ENCODE measurements at places on chromosomes 11 and 22.
A peak's percentile ranks its signal among the peaks of the same experiment; 100 is the strongest.

- no peak for DNase-seq
Measured at GRCh38 chr22:47100646-47101200, 338.3 kb downstream of the TBC1D22A start.

- no peak for DNase-seq
Measured at GRCh38 chr11:92387859-92388258, 163.2 kb downstream of the FAT3 start.

- no peak for DNase-seq
Measured at GRCh38 chr11:102237096-102237735, 80.1 kb upstream of the BIRC3 start.

DNA sequence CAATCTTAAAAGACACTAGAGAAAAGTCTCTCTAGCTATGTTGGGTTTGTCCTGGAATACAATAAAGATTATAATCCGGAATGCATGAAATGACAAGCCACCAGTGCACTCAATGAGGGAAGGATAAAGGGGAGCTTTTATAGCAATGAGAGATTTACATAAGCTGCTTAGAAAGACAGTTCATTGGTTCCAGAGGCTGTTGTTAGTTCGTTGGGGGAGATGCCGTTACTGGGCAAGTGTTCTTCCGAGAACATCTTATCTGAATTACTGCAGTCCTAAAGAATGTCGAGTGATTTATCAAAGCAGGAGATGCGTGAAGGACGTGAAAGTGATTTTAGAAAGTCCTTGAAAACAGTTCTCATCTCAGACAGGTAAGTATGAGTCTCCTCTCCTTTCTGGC lies 33.6 kb downstream of the SYN3 start:
- no peak for DNase-seq

DNA sequence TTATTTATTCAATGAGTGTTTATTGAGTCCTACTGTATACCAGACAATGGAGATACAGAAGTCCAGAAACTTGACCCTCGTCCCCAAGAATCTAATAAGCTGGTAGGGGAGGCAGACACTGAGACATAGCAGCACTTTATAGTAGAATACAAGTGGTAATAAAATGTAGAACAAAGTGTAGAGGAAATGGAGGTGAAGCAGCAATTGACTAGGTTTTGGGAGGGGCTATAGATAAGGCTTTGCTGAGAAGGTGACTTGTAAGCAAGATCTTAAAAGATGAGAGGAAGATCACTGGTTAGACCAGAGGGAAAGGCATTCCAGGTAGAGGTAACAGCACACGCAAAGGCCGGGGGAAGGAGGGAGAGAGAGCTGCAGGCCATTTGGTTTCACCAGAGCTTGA lies 57.3 kb downstream of the ZBTB16 start:
- no peak for DNase-seq

DNA sequence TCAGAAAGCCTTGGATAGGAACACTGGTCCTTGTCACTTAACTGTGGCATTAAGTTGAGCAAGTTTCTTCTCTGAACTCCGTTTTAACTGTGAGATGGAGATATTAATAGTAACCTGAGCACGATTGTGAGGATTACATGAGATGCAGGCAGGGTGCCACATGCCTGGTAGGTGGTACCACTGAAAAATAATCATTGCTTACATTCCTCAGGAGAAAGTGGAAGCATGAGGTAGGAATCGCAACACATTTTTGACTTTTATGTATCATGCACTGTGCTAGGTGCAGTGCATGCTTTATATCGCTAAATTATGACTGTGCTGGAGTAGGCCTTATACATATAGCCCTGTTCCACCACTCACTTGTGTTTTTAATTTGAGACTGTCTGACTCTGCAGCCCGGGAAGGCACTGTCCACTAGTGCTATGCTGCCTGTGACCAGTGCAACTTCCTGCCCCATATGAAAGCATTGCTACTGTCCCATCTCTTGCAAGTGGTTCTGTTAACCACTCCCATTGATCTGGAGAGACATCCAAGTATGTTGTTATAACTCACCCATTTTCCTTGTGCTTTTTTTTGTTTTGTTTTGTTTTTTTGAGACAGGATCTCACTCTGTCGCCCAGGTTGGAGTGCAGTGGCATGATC lies 1.0 kb downstream of the UQCR10 start:
- peak; percentile 27 for DNase-seq

GRCh38 chr11:76236092-76236999 lies 30.0 kb upstream of the WNT11 start:
- peak; percentile 58 for DNase-seq

DNA sequence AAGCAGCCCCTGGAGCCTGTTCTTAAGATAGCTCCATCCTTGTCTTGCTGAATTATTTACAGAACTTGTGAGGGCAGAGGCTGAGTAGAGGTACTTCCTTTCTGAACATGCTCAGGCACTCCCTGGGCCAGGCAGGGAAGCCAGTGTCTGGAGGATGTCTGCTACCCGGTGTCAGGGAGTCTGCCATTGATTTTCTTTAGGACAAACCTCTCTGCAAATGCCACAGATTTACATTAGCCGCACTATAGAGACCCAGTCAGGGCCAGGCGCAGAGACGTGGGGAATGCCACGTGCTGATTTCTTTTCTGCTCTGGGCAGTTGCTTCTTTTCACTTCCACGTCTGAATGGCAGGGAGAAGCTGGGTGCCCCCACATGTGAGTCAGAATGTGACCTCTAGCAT lies 585.5 kb downstream of the NTM start:
- no peak for DNase-seq

- no peak for DNase-seq
Measured at GRCh38 chr11:70671083-70671482, 272.8 kb downstream of the CTTN start.

- DNase-seq = no peak
Measured at GRCh38 chr11:64144587-64145472, 21.1 kb downstream of the MACROD1 start.

DNA sequence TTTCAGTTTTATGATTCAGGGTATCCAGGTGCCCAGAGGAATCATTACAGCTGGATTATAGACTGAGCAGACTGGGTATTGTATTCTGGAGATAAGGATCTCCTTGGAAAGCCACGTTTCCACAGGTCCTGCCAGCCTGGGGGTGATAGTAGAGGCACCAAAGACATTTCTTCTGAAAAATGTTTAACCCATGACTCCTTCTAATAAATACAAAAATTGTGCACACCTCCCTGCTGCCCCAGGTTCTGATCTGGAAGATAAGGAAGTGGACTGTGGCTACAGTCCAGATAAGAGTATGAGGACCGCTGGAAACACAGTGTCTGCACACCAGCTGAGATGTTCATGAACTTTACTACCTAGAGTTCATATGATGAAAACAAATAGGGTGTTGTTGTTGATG lies 192.5 kb downstream of the DBX1 start:
- DNase-seq = no peak

GRCh38 chr11:59918480-59918879 lies 19.8 kb upstream of the OOSP1 start:
- peak; percentile 8 for DNase-seq

- no peak for DNase-seq
Measured at GRCh38 chr22:16932577-16932976, 75.4 kb downstream of the GAB4 start.

GRCh38 chr22:49042877-49043859 lies 784.5 kb downstream of the BRD1 start:
- no peak for DNase-seq

GRCh38 chr11:95715777-95716241 lies 73.8 kb downstream of the FAM76B start:
- DNase-seq = no peak

GRCh38 chr11:78070621-78071020 lies 7.0 kb downstream of the THRSP start:
- no peak for DNase-seq

DNA sequence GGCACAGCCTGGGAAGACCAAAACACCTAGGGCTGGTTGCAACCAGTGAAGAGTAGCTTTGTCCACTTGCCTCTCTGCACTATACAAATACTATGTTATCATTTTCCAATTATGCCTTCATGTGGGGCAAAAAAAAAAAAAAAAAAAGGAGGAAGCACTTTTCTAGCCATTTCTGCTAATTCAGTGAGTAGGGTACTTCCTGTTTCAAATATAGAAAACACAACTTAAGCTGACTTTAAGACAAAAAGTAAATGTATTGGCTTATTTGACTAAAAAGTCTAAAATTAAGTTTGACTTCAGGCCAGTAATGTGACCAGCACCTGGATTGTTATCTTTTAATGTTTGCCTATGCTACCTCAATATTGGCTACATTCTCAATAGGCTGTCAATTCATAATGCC lies 15.3 kb downstream of the CCDC73 start:
- peak; percentile 52 for DNase-seq

- no peak for DNase-seq
Measured at GRCh38 chr11:34181856-34182405, 76.5 kb downstream of the NAT10 start.

GRCh38 chr22:30222321-30222720 lies 24.2 kb downstream of the LIF start:
- DNase-seq = no peak

- no peak for DNase-seq
Measured at GRCh38 chr22:38412435-38413084, 42.4 kb downstream of the KCNJ4 start.

GRCh38 chr11:3877364-3878257 lies 22.1 kb downstream of the STIM1 start:
- no peak for DNase-seq

- peak; percentile 71 for DNase-seq
Measured at GRCh38 chr11:43360361-43361032, 1.8 kb downstream of the TTC17 start.

GRCh38 chr11:31628111-31628510 lies 118.5 kb downstream of the ELP4 start:
- DNase-seq = no peak

DNA sequence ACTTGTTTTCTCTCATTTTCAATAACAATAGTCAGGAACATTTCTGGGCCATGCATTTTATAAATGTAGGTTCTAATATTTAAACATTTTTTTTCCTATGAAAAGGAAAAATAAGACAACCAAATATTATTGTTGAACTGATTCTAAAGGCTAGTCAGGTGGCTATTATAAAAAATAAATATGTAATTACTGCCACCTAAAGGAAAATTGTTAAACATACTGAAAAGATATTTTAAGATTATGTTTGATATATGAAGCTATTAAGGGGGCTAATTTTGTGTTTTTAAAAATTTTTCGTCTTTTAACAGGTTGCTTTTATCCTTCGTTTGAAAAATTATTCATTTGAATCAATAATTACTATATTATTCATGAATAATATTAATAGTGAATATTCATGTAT lies 62.2 kb upstream of the FDX1 start:
- DNase-seq = peak; percentile 36

- no peak for DNase-seq
Measured at GRCh38 chr11:128884054-128884453, 7.1 kb upstream of the KCNJ5 start.
